ENCODE measurements at places on chromosomes 2 and 18.
A peak's percentile ranks its signal among the peaks of the same experiment; 100 is the strongest.

GRCh38 chr2:128422571-128422970, 103.9 kb upstream of the HS6ST1 start:
- no peak for DNase-seq

DNA sequence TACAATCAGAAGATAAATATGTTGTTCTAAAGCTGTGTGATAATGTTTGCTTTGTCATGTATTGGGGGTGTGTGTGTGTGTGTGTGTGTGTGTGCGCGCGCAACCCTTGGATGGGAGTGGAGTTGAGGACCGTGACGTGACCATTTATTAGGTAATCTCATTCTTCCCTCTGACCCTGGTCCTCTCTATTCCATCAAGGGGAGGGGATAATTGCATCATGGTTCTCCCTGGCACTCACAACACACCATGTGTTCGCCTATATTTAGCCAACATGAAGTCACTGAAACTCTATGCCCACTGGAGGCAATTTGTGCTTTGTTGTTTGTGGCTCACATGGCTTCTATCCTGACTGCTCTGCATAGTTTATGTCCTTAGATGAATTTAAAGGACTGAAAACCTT, 79.8 kb upstream of the LRPPRC start:
- DNase-seq: no peak

DNA sequence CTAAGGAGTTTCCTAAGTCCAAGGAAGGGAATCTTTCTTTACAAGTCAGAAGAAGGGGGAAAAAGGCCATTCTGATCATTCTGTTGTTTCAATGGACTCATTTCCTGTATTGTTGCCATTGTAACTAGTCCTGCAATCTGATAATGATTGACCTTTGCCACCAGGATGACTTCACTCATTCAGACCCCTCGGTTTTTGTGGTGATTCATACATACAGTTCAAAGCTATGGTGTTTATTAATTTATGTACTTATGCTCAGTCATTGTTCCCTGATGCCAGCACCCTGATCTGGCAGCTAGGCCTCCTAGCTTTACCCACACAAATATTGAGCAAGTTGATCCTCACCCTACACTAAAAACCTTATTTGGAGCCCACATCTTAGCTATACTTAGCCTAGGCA, 57.6 kb upstream of the ZNF519 start:
- no peak for DNase-seq

GRCh38 chr2:63049970-63050333, 678 bp upstream of the OTX1 start:
- DNase-seq: no peak

GRCh38 chr2:36507408-36507812, 90.6 kb downstream of the FEZ2 start:
- peak; percentile 66 for DNase-seq

DNA sequence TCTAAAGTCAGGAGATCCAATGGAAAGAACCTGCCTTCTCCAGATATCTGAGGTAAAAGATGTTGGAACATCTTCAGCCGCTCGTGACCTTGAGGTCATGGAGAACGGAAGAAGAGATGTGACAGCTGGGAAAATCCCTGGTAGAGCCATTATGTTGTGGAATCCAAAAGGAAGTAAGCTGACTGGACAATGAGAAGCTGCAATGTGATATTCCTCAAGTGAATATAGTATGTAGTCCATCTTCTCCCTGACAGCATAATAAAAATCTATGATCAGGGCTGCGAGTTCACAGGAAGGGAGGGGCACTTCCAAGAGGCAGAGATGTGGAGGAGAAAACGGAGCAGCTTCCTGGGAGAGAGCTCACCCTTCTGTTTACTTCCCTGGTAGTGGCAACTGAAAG, 201.0 kb upstream of the SP5 start:
- no peak for DNase-seq

- DNase-seq: no peak
Measured at GRCh38 chr2:216495656-216496055, 3.0 kb upstream of the RPL37A start.

DNA sequence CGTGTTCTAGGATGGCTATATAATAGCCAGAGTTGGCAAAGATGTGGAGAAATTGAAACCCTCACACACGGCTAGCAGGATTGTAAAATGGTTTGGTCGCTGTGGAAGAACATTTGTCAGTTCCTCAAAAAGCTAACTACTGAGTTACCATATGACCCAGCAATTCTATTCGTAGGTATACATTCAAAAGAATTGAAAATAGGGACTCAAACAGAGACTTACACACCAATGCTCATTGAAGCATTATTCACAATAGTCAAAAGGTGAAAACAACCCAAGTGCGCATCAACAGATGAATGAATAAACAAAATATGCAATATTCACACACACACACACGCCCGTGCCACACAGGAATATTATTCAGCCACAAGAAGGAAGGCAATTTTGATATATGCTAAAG, 98.7 kb downstream of the PLA2R1 start:
- DNase-seq: no peak

DNA sequence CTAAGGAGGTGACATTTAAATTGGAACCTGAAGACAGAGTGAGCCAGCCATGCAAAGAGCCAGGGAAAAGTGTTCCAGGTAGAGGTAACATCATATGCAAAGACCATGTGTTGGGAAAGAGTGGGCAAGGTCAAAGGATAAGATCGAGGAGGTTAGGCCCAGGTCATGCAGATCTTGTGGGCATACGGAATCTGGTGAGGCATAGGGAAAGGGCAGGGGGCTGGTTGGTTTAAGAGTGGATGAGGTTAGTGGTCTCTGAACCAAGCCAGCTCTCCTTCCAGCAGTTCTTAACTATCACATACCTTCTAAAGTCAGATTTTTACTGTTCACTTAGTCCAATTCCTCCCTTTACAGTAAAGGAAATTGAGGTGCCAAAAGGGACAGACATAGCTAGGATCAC, 3.0 kb downstream of the ANKRD53 start:
- no peak for DNase-seq

DNA sequence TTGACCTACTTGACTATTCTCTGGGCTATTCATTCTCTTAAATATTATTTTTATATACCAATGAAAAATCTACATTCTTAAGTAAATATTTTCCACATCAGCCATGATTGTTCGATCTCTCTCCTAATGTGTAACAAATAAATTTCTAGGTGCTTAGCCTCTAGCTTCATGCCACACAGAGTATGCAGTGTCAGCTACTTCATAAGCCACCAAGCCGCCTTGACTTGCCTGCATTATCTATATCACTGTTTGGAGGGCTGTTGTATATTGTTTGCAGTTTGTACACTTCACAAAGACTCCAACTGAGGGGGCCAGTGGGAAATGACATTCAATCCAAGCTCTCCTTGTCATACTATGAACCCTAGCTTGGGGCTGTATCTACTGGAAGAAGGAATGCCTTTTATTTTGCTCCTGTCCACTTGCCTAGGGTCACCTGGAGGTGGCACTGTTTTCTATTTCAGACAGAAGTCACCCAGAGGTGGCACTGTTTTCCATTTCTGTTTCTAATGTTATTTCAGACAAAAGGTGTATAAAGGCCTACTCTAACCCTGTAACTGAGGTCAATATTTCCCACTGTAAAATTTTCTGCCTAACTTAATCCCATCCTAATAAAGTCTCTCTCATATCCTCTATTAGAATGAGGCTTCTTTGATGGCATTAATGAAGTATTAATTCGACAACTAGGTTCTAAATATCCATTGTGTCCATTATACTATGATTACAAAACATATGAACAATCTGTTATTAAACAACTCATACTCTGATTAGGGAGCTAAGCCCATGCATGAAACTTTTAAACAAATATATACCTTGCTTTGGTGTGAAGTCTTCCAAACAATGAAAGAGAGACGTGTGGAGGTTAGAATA, 36.4 kb downstream of the COL5A2 start:
- peak; percentile 50 for DNase-seq

- no peak for DNase-seq
Measured at GRCh38 chr2:142915502-142915901, 38.0 kb downstream of the KYNU start.

GRCh38 chr2:156891609-156892008, 365.9 kb upstream of the GALNT5 start:
- DNase-seq: no peak

DNA sequence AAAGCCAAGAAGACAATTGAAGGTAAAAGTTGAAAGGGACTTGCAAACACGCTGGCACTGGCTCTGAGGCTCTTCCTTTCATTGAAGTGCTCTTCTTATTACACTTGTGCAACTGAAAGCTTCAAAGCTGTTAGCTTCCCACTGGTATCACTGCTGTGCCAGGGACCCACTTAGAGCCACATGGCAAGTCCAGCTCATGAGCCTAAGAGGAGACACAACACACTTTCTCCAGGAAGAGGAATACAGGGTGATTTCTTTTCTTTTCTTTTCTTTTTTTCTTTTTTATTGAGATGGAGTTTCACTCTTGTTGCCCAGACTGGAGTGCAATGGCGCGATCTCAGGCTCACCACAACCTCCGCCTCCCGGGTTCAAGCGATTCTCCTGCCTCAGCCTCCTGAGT, 218.2 kb downstream of the ATAD2B start:
- no peak for DNase-seq

GRCh38 chr2:15048000-15048399, 415.5 kb downstream of the LRATD1 start:
- no peak for DNase-seq

- no peak for DNase-seq
Measured at GRCh38 chr2:55099878-55100820, 49.9 kb upstream of the RTN4 start.

DNA sequence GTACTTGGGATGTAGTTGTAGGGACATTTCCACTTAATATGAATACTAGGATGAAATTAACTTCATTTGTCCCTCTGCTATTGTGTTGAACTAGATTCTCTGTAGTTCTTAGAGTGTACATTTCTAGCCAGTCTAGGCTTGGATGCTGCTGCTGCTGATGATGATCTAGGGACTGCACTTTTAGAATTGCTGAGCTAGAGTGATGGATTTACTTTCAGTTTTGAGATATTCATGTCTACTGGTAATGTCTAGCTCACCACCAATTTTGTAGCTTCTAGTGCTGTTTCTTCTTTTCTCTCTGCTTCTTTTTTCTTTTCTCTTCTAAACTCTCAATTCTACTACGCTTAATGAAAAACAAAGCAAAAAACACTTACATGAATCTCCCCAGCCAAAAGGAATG, 49.4 kb downstream of the MRPS9 start:
- DNase-seq: no peak

- peak; percentile 23 for DNase-seq
Measured at GRCh38 chr2:222239945-222240675, 58.7 kb downstream of the PAX3 start.

DNA sequence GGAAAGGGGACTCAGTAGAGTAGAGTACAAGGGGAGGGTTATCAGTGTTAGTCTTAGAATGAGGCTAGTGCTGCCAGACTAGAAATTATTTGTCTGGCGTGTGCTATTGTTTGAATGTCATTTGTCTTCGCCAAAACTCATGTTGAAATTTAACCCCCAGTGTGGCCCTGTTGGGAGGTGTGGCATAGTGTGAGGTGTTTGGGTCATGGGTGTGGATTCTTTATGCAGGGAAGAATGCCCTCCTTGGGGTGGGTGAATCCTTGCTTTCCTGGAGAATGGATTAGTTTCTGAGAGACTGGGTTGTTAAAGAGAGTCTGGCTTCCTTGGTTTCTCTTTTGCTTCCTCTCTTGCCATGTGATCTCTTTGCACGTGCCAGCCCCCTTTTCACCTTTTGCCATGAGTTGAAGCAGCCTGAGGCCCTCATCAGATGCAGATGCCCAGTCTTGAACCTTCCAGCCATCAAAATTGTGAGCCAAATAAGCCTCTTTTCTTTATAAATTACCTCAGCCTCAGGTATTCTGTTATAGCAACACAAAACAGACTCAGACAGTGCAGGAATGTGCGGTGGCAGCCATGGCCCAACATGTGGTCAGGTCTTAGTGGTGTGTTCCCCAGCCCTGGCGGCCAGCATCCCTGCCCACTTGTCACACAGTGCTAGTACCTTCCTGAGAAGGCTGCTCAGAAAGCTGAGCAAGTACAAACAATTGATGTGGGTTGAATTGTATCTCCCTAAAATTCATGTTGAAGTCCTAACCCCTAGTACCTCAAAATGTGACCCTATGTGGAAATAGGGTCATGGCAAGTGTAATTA, 48.4 kb upstream of the NAB1 start:
- DNase-seq: no peak

- peak; percentile 40 for DNase-seq
Measured at GRCh38 chr2:68251855-68252399, 405 bp downstream of the PPP3R1 start.

DNA sequence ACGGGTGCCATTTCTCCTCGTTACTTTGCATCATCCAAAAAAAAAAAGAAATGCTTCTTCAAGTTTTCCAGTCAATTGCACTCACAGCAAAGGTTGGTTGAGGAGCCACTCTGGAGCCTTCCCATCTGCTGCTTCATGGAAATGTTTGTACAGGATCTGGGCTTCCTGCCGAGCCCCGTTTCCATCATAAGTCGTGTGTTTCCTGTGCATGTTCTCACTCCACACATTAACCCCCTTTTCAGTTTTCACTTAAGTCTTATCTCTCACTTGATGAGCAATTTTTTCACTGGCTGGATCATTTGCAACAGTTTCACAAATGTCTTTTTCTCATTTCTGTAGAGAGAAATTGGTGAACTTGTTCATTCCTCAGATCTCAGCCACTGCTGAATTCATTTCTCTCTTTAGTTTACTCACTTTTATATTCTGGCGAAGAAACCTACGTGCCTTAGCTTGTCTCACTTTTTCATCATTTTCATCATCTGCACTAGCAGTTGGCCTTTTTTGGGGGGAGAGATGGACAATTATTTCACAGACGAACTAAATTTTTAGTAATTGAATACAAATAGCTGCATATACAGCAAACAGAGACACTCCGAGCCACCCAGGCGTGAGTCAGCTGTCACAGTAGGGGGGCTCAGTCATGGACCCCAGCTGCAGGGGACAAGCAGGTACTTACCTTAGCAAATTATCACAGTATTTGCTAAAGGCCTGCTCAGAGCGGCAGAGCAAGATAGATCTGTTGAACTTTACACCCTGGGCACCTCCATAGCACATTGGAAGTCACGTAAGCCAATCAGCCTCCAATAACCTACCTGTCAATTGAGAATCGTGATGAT, 750.8 kb upstream of the ID2 start:
- no peak for DNase-seq

GRCh38 chr2:30566631-30567030, 119.6 kb downstream of the LCLAT1 start:
- DNase-seq: no peak

GRCh38 chr2:216194013-216194412, 84.9 kb downstream of the XRCC5 start:
- no peak for DNase-seq
